ENCODE measurements at places on chromosomes 16 and 17.

DNA sequence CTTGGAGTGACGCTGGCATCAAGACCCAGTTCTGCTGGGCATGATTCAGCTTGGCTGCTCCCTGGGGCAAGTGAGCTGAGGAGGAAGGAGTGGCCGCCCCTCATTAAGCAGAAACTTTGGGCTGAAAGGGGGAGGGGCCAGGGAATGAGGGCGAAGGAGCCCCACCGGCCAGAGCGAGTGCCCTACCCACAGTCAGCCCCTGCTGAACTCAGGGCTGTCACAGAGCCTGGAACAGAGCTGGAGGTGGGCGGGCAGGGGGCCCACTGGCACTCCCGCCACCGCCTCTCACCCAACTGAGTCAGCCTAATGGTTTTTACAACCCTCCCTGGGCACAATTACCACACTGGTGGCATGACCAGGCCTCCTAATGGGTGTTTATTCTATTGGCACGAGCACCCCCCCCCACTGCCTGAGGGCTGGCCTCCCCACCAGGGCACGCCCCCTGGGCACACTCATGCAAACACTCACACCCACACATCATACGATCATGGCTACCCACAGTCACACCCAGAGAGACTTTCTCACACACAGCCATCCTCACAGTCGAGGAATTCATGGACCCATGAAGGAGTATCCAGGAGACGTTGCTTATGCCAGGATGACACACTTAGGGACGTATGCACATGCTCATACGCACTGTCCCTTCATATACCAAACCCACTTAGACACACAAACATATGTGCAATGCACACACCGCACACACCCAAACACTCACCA is 19.2 kb downstream of the UNC119 start:
- DNase-seq = no peak

DNA sequence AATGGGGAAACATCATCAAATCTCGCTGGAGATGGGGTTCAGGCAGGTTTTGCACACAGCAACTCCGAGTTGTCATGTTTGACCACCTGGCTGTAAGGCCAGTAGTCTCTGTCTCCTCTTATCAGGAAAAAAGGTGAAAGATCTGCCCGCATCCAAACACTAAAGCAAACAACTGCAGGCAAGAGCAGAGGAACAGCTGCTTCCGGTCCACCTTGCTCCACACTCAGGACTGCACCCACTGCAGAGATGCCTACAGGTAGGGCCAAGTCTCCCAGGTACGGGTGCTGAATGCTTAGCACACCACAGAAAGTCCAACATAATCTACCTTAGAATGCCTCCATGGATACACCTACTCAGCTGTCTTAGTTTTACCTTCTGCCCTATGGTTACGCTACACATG is 7.3 kb downstream of the TEX2 start:
- no peak for DNase-seq

DNA sequence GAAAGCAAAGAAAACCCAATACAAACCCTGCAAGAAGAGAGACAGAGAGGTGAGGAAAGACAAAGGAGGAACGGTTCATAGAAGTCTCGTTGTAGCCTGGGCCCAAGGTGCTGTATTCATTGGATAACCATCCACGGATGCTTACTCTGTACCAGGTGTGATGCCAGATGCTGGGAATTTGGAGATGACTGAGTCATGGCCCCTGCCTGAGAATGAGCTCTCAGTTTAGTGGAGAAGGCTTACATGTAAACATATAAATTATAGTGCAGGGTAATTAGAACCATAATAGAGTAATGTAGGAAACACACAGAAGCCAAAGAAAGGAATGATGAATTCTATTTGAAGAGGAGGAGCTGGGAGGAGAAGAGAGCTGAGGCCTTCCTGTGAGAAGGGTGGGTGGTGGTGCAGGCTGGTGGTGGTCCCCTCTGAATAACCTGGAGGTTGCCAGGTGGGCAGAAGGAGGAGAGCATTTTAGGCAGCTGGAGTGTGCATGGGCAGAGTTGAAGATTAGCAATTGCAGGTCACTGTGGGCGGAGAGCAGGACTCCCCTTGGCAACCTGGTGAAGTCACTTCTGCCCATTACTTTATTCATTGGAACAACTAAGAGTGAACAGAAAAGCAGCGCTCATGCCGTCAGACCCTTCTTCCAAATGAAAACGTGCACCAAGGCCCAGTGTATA is 7.7 kb upstream of the ZG16 start:
- no peak for DNase-seq

DNA sequence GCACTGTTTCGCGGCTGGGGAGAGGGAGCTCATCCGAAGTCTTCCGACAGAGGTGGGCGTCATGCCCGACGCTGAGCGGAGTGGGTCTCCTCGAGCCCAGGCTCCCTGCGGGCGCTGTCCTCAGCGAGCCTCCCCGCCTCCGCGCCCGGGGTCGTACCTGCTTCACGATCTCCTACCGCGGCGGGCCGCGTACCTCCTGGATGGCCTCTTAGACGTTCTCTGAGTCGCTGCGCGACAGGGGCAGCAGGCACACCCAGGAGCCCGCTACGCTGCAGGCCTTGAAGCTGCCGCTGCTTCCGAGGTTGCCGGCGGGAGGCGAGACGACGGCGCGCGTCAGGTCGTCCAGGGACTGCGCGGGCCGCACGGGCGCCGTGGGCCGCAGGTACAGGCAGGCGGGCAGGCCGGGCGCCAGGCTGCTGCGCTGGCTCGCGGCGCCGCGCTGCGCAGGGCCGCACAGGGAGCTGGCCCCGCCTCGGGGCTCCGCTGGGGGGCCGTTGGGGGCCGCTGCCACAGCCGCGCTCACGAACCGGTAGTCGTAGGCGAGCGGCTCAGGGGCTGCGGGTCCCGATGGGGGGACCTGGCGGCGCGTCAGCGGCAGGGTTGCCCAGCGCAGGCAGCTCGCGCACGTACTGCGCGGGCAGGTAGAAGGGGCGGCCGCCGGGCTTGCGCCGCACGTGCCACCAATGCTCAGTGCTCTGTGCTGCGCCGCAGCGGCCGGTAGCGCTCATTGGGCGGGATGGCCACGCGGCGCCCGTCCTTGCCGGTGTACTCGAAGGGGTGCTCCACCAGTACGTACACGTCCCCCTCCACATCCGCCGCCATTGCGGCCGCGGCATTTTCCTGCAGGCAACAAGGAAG is 116.4 kb upstream of the SMURF2 start:
- DNase-seq = no peak

- DNase-seq = no peak
These were observed 631 bp downstream of the TRAF7 start for GRCh38 chr16:2155977-2156848.

- no peak for DNase-seq
These were observed 52.1 kb downstream of the CDH11 start for GRCh38 chr16:65069766-65070165.

GRCh38 chr17:55040611-55041010 is 72.0 kb downstream of the STXBP4 start:
- DNase-seq = no peak

- no peak for DNase-seq
These were observed 6.2 kb upstream of the ACTG1 start for GRCh38 chr17:81518785-81519283.

- DNase-seq = no peak
These were observed 173.5 kb downstream of the AIPL1 start for GRCh38 chr17:6261466-6261865.

- DNase-seq = no peak
These were observed 65.0 kb downstream of the TBX4 start for GRCh38 chr17:61517265-61517664.

GRCh38 chr16:30697264-30698138 is 1.5 kb upstream of the SRCAP start:
- no peak for DNase-seq

- DNase-seq = no peak
These were observed 9.3 kb upstream of the CARD14 start for GRCh38 chr17:80160536-80160935.

DNA sequence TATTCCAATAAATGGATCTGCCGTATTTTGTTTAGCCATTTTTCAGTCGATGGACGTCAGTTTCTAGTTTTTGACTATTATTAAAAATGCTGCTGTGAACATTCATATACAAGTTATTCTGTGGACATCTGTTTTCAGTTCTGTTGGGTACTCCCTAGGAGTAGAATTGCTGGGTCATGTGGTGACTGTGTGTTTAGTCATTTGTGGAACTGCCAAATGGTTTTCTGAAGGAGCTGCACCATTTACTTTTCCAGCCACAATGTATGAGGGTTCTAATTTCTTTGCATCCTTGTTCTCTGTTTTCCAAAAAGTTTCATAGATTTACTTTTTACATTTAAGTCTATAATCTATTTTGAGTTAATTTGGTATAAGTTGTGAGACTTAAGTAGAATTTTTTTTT is 29.5 kb downstream of the CYLD start:
- no peak for DNase-seq

DNA sequence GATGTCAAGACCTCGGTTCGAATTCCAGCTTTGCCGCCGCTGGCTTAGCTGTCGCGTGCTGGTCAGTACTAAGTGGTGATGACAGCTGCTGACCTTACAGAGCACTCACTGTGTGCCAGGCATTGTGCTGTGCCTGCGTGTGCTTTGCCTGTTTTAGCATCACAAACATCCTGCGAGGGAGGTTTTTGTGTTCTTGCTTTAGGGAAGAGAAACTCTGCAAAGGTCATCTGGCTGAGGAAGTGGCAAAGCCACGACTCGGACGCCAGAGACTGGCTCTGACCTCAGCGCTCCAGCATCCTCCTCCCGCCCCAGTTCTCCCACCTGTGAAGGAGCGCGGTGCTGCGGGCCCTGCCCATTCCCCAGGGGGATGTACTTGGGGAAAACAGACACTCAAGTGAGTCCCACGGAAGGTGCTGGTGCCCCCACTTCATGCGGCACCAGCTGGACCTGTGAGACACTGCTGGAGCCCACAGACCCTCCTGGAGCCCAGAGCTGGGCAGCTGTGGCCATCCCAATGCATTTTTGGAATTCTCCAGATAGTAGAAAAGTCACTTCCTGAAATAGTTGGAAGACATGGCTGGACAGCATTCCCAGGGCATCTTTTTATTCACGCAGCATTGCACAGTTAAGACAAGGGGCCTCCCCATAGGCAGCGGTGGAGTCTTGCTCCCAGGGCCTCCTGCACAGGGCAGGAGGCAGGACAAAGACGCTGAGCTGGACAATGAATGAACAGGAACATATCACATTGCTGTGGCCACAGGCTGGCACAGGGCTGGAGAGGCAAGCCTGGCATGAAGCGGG is 20.0 kb upstream of the HERPUD1 start:
- DNase-seq = no peak
